CD4-positive, alpha-beta T cell treated with Interleukin-4 for 1 hour (primary cell): ENCODE measurements at places on chromosomes 5 and 9.
A peak's percentile ranks its signal among the peaks of the same experiment; 100 is the strongest.

DNA sequence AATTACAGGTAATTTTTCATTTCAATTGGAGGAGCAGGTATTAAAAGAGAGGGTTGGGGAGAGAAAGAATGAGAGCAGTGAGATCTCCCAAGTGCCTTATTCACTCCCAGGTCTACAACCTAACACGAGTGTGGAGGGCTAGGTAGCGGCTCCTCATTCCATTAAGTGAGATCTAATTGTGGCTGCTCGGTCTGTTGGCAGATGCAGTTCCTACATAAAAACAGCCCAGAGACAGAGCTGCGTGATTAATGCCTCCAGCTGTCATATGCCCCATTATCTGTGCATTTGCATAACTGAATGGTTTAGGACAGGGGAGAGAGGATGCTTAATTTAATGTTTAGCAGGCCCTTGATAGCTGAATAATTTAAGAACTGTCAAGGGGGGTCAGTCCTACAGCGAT, 100.5 kb downstream of the PSAT1 start:
- DNase-seq, result no peak

GRCh38 chr9:121861501-121862180, 210.2 kb downstream of the DAB2IP start:
- DNase-seq, result no peak

DNA sequence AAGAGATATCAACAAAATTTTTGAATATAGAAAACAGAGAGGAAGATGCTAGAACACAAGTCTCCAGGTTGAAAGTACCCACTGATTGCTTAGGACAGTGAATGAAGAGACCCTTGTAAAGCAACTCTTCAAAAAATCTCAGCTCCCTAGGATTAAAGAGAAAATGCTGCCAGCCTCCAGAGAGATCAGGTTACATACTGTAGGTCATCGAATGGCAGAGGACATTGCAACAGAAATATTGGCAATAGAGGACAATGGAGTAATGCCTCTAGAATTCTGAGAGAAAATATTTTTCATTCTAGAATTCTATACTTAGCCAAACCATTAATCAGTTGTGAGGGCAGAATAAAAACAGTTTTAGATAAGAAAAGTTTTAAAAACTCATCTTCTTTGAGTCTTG, 43.1 kb upstream of the ELL2 start:
- no peak for DNase-seq

GRCh38 chr5:179558932-179559283, 8.6 kb downstream of the RUFY1 start:
- DNase-seq, result peak; percentile 23

DNA sequence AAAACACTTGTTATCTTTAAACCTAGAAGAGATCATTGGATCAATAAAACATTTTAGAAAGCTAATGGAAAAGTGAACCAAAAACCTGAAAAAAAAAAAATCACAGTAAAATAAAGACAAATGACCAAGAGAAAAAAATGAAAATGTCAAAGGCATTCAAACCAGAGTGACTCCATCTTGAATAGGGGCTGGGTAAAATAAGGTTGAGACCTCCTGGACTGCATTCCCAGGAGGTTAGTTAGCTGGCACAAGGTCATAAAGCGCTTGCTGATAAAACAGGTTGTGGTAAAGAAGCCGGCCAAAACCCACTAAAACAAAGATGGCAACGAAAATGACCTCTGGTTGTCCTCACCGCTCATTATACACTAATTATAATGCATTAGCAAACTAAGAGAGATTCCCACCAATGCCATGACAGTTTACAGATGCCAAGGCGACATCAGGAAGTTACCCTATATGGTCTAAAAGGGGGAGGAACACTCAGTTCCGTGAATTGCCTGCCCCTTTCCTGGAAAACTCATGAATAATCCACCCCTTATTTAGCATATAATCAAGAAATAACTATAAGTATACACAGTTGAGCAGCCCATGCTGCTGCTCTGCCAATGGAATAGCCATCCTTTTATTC, 116.7 kb upstream of the NEK6 start:
- no peak for DNase-seq

DNA sequence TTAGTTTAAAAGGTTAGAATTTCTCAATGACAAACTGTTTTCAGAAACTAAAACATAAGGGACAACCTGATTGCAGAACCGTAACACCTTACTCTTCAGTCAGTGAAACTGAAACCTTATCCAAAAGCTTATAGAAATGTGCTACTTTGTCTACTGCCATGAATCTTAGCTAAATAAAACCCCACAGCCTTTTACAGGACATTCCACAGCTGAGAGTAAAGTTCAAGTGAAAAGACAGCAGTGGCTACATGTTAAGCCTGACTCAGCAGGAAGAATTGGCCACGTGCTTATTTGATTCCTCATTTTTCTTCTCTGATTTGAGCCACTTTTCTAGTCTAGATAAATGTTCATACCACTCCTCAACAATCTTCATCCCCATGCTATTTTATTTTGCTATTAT, 278.7 kb upstream of the ISL1 start:
- no peak for DNase-seq

DNA sequence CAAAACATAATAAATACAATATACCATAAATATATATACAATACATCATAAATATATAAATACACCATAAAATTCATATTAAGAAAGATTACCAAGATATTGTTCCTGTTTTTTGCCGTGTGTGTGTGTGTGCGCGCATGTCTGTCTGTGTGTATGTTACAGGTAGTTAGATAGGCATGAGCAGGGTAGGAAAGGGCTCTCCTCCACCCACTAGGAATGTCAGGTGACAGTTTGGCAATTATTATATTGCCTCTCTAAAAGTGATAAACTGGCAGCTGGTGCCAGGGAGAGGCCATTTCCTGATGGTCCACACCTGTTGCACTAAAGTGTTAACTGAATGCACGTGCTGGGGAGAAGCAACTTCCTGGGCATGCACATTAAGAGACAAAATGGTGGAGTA, 232.8 kb downstream of the ADAMTS6 start:
- DNase-seq, result no peak

DNA sequence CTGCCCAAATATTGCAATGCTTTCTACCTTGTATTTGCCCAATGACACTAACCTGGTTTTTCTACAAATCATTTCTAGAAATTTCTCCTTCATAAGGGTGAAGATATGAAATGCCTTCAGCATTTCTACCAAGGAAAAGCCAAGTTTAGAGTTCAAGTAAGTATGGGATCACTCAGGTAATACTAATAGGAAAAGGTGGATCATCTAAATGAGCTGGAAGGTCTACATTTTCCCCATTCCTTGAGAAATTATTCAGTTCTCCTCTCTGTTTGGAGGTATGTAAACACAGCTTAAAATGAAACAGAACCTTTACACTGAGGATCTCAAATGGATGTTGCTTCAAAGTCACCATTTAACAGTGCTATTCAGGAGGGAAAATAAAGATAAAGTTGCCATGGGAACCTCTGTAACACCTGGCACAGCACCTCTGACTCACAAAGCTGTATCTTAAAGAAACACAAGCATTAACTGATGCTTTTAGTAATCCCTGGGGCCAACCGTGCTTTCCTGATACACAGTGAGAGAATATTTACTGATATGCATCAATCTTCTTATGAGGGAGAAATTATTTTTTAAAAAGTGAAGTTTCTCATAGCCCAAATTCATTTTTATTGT, 161.3 kb downstream of the DRD1 start:
- no peak for DNase-seq

DNA sequence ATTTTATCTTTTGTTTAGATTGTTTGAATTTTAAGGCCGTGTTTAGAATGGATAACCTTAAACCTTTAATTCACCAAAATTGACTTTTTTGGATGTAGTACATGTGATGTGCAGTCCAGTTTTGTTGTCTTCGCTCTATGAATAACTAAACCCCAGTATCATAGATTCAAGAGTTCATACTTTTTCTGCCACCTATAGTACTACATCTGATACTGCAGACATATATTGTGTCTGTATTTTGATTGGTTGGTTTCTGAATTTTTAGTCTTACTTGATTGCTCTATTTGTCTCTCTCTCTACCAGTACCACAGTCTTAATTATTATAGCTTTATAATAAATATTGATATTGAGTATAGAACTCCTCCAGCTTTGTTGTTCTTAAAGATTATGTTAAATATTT, 58.1 kb downstream of the PPIP5K2 start:
- DNase-seq, result no peak

- DNase-seq, result no peak
These were observed 68.2 kb upstream of the TBCA start for GRCh38 chr5:77844373-77844622.

GRCh38 chr5:14342306-14342705, 199.2 kb downstream of the TRIO start:
- peak; percentile 51 for DNase-seq

DNA sequence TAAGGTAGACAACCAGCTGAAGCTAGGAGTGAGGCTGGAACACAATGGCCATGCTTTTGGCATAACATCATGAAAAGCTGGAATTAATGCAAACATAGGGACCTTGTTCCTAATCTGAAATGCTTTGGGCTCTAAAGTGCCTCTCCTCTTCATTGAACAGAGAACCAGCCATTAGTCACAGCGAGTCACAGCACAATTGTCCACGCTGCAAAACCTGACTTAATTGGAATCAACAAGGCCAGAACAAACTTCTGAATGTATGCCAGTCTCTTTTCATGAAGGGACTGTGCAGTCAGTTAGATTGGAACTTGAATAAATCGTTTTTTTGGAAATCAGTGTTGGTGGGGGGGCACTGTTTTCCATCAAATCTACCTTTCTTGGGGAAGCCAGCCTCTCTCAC, 96.5 kb downstream of the JAKMIP2 start:
- no peak for DNase-seq

DNA sequence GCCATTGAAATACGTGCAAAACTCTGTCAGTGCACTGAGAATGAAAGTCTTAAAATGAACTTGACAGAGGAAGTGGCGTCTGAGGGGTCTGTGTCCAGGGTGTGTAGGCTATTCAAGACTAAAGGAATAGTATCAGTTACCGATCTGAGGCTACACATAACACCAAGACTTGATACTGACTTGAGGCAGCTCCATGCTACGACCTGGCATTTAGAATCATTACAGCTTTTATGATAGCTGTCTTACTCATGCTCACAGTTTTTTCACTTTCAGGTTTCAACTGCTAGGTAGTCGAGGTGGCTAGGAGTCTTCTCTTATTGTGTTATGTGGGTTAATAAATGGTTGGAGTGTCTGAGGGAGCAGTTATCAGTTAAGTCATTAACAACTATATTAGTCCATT, 92.8 kb upstream of the SLCO6A1 start:
- no peak for DNase-seq

- DNase-seq, result no peak
These were observed 37.4 kb downstream of the KIF2A start for GRCh38 chr5:62343428-62343827.

- DNase-seq, result no peak
These were observed 210.2 kb upstream of the TARS1 start for GRCh38 chr5:33230467-33231078.
